Left lobe of liver (tissue), 2 donors: ENCODE measurements at places on chromosomes 2 and 18.

DNA sequence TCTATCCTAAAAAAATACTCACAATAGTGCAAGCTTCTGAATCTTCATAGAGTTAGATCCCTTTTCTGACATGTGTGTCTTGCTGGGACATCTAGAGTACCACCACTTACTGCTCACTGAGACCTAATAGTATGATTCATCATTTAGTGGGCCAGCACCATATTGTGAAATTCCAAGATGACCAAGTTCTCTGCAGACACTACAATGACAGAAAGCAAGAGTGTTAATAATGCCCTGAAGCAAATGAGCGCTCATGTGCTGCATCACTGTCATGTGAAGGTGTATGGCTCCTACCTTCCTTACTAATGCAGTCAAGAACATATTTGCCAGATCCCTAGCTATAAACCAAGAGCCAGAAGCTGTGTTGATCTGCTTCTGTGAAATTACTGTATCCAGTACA, 606.2 kb upstream of the NXPH2 start:
- DNase-seq = no peak

- no peak for DNase-seq
Observed at GRCh38 chr2:10760794-10761504, 39.5 kb downstream of the ATP6V1C2 start.

DNA sequence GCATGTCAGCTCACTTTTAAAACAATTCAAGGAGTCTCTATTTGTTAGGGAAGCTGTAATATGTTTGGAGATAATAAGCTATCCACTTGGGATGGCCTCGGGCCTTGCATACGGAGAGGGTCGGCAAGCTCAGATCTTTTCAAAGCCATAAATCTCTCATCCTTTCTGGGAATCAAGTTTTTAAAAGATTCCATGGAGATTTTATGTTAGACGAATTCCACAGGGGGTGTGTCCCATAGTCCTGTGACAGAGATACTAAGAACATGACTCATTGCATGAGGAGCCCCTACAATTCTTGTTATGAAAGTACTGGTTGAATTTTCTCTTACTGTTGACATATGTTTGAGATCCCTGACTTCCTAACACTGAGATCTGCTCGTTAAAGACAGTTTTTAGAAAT, 108.7 kb downstream of the FEZ2 start:
- DNase-seq = no peak

- DNase-seq = no peak
Observed at GRCh38 chr2:84449055-84449454, 10.0 kb downstream of the SUCLG1 start.

GRCh38 chr2:45458909-45459563, 152.0 kb downstream of the SRBD1 start:
- DNase-seq = no peak
